ENCODE measurements at places on chromosomes 13 and 19. TPM values are rescaled to one million over a fixed set of nuclear protein-coding genes. Genes with fewer than 3 reads are reported as not detected.

GRCh38 chr19:33252971-33253370, 27.3 kb upstream of the SLC7A10 start:
- DNase-seq: no peak

The ADGRE3 gene
- total RNA-seq: not detected

GRCh38 chr19:13051557-13052165, 51.0 kb downstream of the LYL1 start:
- DNase-seq: peak; percentile 67

GRCh38 chr19:47168065-47168464, 37.4 kb downstream of the SAE1 start:
- DNase-seq: no peak

- DNase-seq: no peak
Observed at GRCh38 chr19:49153167-49153809, 1.9 kb downstream of the HRC start.

DNA sequence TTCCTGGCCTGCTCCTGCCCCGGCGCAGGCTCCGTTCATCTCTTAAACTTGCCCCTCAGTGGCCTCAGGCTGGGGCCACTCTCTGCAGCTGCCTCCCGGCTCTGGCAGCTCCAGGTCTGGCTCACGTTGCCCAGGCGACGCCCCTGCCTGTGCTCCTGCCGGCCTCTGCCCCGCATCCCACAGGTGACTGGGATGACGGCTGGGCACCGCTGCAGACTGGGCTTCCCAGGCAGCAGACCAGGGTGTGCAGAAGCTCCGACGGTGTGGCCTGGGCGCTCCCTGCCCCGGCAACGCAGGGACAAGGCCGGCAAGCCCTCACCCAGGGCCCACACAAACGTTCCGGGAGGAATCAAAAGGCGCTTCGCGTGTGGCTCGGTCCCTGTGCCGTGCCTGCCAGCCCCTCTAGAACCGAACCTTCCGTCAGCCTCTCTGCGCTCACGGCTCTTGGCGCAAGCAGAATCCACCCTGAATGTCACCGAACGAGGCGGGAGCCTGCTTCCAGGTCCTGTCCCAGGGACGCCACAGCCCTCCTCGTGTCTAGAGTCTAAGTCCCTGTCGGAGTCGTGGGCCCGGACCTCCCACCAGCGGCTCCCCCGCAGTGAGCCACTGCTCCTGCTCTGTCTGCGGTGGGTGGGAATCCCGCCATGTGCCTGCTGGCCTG, 64.8 kb downstream of the MLLT1 start:
- DNase-seq: no peak

DNA sequence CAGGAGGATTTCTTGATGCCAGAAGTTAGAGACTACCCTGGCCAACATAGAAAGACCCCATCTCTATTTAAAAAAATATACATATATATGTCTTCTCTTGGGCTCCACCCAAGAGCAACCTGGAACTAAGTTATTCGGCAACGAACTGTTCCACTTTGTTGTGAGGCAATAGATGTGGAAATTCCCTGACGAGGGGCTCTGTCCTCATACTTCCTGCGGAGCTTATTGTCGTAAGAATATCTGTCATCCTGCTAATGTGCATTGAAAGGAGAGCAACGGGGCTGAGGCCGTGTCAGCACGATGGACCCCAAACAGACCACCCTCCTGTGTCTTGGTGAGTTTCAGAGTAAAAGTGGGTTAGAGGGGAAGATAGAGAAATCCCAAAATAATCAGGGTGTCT, at the start of gene FCAR:
Gene FCAR (plus strand): TSS at position 246 of the 400 bp plus-strand sequence. CDS start 55 bp downstream, at position 301.
- DNase-seq: no peak

- no peak for DNase-seq
Observed at GRCh38 chr13:31588316-31588715, 151.0 kb upstream of the RXFP2 start.

DNA sequence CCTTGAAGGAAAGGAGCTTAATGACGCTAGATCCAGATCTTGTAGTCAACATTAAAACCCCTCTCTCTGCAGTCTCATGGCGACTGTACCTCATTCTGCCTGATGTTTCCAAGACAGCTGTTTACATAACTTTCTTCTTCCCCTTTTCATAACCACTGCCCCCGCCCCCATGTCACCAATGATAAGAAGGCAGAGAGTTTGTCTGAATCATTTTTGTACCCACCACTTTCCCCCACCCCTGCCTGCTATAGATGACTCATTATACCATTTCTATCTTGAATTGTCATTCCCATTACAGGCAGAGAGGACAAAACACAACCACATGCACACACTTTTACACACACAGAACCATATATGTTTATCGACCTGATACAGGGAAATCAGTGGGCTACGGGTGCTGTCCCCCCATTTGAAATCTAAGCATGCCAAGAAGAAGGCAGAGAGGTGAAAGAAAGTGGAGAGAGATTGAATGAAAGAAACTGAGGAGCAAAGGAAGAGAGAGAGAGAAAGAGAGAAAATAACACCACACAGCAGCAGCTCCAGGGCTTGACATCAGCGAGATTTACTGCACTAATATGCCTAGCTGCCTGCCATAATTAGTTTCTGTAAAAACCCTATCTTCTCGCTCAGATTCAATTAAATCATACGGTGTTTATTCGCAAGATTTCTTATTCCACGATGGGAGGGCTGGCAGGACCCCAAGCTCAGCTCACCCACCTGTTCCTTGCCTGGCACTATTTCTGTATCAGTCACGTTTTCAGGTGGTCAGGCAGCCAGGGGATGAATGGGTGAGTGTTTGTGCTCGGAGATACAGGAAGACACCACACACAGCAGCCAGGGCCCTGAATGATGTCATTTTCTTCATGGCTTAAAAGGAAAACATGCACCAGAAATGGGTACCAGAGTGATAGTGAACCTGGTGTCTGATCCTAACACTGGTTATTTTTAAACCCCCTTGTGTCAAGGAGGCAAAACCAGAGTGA, 114.3 kb upstream of the SERP2 start:
- DNase-seq: no peak

GRCh38 chr13:102770435-102770834, 3.2 kb downstream of the TEX30 start:
- DNase-seq: no peak

- peak; percentile 86 for DNase-seq
Observed at GRCh38 chr19:49339301-49340068, 4.3 kb downstream of the CD37 start.

DNA sequence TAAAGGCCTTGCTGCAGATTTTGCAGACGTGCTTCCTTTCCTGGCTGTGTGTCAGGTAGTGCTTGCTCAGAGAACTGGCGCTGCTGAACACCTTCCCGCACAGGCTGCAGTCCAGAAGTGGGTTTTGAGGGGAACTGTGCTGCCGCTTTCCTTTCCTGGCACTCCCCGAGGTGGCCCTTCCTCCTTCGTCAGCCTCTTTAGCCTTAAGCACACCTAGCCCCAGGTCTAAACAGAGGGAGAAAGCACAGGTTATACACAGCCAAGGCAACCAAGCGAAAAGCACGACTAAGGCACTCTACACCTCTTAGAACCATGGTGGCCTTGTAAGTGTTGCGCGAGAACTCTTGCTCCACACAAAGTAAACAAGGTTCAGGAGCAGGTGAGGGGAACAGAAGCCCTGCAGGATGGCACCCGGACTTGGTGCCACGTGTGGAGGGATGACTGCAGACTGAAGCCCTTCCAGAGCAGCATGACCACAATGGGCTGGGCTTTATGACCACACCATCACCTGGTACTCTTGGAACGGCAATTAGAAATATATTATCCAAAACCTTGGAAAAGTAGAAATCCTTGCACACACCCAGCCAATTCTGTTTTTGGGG, 23.6 kb downstream of the ZNF541 start:
- no peak for DNase-seq

GRCh38 chr19:5803752-5804515, 933 bp upstream of the NRTN start:
- peak; percentile 89 for DNase-seq

The ATP8B3 gene
- 2.3 TPM for total RNA-seq

The CYP4F22 gene
- total RNA-seq: not detected

- DNase-seq: no peak
Observed at GRCh38 chr19:17335575-17335974, 920 bp upstream of the ANO8 start.

DNA sequence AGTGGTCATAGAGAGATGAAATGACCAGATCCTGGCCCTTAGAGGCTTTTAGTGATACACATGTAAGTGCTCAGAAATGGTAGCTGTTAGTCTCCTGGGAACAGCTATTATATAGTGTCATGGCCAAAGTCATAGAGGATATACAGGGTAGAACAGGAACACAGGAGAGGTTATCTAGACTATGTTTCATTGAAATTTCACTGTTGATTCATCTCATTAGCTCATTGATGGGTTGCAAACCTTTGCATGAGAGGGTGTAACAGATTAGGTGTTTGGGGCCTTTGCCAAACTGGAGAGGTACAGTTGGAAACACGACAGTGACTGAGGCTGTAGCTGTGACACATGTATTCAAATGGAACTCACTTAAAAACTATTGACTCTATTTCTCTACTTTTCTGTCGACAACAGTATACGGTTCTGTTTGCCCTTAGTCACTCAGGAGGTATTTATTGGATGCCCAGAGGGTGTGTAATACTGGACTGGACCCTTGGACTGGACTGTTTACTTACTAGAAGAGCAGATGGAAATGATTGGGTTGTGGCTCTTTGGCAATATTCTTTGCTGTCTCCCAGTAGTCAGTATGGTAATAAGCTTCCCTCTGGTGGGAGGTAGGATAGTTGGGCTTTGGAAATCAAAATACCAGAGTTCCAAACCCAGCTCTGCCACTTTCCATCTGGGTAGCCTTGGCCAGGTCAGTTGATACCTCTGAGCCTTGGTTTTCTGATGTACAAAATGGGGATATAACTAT, 29.8 kb downstream of the ARHGAP35 start:
- no peak for DNase-seq

- no peak for DNase-seq
Observed at GRCh38 chr13:67664502-67664901, 434.4 kb upstream of the PCDH9 start.

GRCh38 chr13:78736142-78736541, 77.2 kb upstream of the OBI1 start:
- no peak for DNase-seq

DNA sequence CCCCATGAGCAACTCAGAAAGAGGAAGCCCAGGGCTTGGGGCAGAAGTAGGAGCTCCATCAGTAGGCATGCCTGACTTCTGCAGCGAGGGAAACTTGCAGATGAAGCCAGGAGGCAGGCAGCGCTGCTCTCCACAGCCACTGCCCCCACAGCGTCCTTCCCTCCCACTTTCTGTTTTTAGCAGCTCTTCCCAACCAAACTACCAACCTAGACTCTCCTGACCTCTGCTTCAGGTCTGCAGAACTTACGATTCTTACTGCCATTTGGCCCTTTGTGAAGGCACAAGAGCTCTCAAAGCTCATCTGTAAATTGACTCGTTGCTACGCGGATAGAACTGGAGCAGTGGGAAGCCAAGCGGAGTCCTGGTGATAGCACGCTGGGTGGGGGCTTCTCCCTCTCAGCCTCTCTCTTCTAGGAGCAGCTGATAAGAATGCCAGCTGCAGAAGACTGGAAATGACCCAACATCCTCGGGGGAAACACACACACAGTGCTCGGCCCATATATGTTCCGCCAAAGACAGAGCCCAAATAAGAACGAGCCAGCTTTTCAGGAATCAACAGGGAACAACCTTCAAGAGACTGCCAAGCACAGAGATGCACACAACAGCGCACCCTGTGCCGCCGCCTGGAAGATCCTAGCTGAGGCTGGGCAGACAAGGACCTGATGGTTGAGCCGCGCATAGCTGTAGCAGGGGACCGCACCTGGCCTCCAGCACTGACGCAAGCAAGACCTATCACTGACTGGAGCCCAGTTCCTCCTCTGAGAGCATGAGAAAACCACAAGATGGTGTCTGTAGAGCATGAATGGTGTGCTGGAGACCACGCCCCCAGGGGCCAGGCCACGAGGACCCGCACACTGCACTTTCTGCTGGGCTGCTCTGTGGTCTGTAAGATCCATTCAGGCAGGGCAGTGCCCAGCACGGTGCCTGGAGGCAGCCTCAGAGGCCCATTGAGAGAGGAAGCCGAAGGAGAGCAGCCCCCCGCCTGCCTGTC, 15.9 kb upstream of the SLC35E1 start:
- DNase-seq: no peak

GRCh38 chr19:19470579-19470978, 44.8 kb downstream of the TSSK6 start:
- no peak for DNase-seq

- no peak for DNase-seq
Observed at GRCh38 chr13:57991041-57991440, 359.5 kb downstream of the PCDH17 start.

DNA sequence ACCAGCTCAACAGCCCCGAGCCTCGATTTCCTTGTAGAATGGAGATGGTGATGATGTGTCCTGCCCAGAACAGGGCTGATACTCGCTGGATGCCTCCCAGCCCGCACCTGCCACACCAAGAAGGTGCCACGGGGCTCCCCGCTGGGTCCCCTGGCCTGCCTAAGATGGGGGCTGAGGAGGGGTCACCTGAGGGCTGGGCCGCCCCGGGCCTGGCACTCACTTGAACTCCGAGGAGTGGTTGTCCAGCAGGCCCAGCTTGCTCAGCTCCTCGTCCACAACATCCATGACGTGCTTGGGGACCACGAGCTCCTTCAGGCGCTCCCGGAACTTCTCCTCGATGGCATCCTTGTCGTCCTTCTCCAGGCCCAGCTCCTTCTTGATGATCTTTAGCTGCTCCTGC, 14.4 kb downstream of the LONP1 start:
- DNase-seq: no peak

Data from mesothelial cell of epicardium (in vitro differentiated cells).